ENCODE measurements at places on chromosomes 5 and 9.
A peak's percentile ranks its signal among the peaks of the same experiment; 100 is the strongest.

DNA sequence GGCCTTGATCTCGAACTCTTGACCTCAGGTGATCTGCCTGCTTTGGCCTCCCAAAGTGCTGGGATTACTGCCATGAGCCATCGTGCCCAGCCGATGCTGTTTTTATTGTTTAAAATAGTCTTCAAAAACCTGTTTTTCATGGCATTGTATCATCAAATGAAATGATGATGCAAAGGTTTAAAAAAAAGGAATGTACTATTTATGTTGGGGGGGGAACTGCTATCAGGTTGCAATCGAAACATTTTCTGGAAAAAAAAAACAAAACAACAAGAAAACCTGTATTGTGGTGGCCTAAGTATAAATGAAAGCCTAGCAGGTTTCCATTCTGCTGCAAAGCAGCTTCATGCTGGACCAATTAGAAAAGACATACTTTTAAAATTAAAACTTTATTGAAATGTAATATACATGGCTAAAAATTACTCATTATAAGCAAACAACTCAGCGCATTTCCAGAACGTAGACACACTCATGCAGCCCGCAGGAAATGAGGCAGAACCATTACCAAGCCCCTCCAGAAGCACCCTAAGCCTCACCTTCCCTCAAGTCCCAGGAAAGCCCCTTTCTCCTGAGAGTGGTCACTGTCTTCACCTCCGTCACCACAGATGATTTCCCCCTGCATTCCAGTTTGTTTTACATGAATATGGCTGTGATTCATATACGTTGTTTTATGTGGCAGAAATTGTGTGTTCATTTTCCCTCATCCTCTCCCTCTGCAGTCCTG, 19.0 kb downstream of the GPR107 start:
- no peak for DNase-seq

DNA sequence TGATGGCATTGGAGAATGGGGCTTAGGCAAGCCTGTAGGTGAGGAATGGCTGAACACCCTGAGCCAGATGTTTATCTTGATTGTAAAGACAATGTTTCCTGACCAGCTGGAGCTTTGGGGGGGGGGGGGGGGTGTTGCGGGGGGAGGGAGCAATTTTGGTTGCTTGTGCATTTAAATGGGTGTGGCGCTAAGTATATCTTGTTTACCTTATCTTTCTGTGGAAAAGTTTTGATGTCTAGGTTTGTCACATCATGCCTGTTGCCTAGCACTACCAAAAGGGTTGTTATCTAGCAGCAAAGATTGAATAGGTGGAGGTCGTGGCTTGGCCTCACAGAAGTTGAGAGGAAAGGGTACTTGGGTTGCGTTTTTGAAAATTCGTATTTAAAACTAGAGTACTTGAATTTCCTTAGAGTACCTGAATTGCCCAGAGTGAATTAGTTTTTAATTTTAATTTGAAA, 1.3 kb downstream of the SMAD5 start:
- DNase-seq = no peak

DNA sequence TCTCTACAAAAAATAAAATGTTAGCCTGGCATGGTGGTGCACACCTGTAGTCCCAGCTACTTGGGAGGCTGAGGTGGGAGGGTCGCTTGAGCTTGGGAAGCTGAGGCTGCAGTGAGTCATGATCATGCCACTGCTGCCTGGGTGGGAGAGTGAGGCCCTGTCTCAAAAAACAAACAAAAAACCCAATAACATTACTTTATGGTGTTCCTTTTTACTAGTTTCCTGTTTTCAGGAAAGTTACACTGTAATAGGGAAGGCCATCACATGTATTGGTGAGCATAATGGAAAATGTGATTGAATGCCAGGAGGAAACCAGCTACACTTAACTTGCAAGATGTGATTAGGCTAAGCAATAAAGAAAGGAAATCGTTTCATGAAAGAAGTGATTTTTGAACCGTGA, 42.7 kb downstream of the SV2C start:
- no peak for DNase-seq

GRCh38 chr5:61632064-61632463, 300.0 kb downstream of the ZSWIM6 start:
- no peak for DNase-seq

DNA sequence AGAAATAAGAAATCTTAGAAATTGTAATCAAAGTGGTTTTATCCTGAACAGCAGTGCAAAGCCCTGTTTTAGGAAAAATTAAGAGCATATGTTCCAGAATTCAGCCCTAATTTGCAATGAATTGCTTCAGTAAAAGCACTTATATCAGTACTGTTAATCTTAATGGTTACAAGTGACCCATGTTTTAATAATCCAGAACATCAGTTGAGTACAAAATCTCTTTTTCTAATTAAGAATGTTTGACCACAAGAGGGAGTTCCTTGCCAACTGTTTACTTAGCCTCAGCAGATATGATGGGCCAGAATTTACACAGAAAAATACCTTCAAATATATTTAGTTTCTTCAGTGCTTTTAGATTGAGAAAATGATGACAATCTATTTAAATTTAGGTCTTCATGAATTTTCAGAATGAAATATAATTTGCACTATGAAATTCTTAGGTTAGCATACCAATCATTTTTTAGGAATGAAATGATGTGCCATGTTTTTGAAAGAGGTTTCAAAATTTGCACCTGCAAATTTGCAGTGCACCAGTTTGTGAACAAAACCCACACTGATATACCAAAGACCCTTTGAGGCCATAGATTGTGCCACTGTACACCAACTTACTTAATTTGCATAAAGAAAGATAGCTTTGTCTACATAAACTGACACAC, 926.3 kb upstream of the ARRDC3 start:
- no peak for DNase-seq

GRCh38 chr5:78858364-78858763, 126.7 kb downstream of the ARSB start:
- no peak for DNase-seq

GRCh38 chr9:127741831-127742434, 6.8 kb upstream of the TOR2A start:
- no peak for DNase-seq

DNA sequence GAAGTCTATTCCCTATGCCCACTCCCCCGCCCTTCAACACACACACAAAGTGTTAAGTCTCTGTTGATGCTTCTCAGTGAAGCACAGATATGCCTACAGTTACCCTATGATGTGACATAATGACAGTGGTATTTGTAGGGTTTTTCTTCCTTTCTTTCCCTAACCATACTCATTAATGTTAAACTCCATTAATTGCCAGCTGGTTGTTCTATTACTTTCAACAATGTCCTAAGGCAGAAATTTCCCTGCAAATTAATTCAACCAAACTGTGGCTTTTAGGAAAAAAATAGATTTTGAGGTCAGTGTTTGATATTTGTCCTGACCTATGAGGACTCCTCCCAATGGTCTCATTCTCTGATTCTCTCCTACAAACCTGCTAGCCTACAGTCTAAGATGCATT, 38.2 kb upstream of the SLCO6A1 start:
- no peak for DNase-seq

DNA sequence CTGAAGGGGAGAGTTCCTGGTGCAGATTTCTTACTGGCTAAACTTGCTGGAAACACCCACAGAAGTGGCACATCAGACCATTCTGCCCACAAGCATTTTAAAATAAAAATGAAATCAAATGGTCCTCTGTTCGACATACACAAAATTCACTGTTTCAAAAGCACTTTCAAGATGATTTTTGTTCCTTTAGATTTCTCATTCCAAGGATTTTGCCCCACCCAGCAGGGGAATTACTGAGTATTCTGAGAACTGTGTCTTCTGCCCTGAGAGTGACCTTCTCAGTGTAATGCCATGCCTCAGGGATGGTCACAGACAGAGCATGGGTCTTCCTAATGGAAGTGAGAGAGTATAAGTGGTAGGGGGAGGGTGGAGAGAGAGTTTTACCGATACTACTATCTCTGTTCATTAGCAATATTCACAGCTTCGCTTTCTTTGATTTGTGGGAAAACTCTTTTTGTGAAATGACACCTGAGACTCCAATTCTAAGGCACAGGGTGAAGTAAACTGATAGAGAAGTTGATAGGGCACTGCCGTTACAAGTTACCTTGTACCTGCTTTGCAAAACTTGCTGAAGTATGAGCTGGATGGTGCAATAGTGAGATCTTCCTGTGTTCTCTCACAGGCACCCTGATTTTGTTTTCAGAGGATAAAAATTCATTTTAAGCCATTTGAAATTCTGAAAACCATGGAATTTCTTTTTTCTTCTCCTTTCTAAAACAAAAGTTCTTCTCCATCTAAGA, 95.8 kb upstream of the CD180 start:
- no peak for DNase-seq

- no peak for DNase-seq
Measured at GRCh38 chr5:146599261-146599660, 83.3 kb upstream of the GPR151 start.

GRCh38 chr5:139725073-139725830, 70.4 kb upstream of the PSD2 start:
- no peak for DNase-seq

- no peak for DNase-seq
Measured at GRCh38 chr5:103743421-103743820, 180.8 kb upstream of the NUDT12 start.

DNA sequence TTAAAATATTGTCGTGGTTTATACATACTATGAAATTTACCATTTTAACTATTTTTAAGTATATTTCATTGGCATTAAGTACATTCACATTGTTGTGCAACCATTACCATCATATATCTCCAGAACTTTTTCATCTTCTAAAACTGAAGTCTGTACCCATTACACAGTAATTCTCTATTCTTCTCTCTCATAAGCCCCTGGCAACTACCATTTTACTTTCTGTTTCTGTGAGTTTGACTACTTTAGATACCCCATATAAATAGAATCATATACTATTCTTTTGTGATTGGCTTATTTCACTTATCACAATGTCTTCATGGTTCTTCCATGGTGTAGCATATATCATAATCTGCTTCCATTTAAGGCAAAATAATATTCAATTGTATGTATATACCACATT, 30.3 kb downstream of the NDUFS4 start:
- no peak for DNase-seq

DNA sequence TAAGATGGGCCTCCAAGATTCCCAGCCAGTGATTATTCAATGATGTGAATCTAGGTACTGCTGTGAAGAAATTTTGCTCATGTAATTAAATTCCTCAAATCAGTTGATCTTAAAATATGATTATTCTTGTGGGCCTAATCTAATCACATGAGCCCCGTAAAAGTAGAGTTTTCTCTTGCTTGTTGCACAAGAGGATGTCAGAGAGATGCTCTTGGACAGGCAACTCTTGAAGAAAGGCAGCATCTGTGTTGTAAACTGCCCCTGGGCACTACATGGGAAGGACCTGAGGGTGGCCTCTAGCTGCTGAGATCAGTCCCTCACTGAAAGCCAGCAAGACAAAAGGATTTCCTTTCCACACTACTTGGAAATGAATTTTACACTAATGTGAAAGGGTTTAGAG, 132.9 kb downstream of the TRPM3 start:
- no peak for DNase-seq

- no peak for DNase-seq
Measured at GRCh38 chr9:17726298-17726697, 147.4 kb downstream of the SH3GL2 start.

GRCh38 chr5:139226131-139226530, 28.0 kb upstream of the SIL1 start:
- no peak for DNase-seq

GRCh38 chr5:134224888-134225779, 739 bp downstream of the PPP2CA start:
- DNase-seq = peak; percentile 79

DNA sequence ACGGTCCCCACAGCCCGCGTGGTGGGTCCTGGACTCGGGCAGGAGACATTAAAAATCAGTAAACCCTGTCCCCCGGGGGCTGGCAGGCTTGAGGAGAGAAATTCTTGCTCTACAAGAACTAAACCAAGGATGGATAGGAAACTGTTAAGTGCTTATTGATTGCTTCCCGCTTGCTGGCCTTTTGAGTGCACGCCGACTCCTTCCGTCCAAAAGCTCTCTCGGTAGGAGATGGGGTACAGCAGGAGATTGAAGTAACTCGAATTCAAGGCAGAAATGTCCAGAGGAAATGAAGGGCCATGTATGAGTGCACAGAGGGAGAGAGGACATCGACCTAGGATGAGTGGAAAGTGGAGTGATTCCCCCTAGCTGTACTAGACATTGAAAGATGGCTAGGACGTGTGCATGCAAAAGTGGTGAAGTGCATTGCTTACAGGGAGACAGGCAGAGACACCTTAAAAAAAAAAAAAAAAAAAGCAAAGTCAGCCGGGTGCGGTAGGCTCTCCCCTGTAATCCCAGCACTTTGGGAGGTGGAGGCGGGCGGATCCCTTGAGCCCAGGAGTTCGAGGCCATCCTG, 923 bp downstream of the RECK start:
- no peak for DNase-seq

DNA sequence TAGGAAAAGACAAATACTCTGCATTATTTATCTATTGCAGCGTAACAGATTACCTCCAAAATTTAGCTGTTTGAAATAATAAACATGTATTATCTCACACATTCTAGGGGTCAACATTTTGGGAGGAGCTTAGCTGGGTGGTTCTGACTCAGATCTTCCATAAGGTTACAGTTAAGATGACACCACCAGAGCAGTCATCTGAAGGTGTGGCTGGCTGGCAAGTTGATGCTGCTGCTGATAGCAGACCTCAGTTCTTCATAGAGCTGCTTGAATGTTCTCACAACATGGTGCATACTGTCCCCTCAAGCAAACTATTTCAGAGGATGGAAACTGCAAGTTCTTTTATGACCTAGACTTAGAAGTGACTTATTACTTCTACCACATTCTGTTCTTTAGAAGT, 146.3 kb upstream of the FSTL4 start:
- no peak for DNase-seq

GRCh38 chr9:114198249-114199040, 43.1 kb downstream of the COL27A1 start:
- no peak for DNase-seq

DNA sequence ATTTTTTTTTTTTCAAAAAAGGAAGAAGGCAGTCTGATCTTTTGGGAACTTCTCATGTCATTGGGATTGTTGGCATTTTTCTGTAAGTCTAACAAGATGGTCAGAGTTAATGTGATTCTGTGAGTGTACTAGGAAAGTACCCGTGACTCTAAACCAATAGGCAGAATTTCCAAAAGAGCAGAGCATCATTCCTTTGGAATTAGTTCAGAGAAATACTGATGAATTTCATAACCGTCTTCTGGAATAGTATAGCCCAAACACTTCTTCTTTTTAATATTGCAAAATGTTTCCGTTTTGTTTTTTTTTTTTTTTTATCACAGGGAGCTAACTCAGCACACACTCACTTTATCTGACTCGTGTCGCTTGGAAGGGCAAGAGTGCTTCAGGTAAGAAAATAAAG, 407.4 kb downstream of the DTWD2 start:
- no peak for DNase-seq

DNA sequence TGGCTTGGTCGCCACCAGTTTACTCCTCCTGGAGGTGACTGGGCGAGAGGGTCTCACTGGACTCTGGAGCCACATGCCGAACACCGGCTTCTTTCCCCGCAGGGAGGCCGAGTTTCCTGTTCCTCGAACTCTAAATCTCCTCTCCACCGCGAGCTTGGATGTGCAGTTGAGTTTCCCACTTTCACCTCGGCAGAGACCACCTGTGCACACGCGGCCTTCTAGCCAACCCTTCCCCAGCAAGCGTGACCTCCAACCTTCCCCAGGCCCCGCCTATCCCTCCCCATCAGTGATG, 380.1 kb downstream of the IRX2 start:
- DNase-seq = no peak
